ENCODE measurements at places on chromosomes 3 and 15.
A peak's percentile ranks its signal among the peaks of the same experiment; 100 is the strongest.

- peaks cover 8% of the 10 kb centered on the region for H3K36me3 ChIP-seq
- DNase-seq, result no peak
Observed at GRCh38 chr3:154130540-154130939, 9.3 kb downstream of the ARHGEF26 start.

DNA sequence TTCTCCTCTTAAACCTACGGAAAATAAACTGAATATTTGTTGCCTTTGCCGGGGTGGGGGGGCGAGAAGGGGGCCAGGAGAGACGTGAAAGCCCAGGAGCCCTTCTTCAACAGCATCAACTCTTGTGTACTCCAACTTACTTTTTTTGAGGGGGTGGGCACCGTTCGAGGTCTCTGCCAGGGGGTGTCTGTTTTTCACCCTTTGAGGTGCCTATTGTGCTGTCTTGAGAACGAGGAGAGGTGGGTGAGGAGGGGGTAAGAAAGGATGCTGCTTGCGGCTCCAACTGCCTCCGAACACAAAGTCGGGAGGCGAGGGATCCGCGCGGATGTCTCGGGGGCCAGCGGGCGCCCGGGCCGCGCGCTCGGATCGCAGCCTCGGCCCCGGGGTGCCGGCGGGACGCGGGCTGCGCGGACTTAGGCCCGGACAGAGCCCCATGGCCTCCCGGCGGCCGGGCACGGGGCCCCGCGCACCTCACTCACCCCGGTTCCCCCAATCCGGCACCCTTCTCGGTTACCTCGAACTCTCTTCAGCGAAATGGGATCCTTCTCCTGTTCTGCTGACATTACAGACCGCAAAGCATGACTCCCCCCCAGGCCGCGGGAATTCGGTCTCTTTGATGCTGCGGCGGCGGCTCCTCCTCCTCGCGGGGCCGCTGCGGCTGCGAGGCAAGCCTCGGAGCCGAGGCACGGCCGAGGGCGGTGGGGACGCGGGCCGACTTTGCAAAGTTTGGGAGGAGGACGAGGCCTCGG lies 650 bp downstream of the PYGO1 start:
- no peaks in the 10 kb centered on the region for H3K4me1 ChIP-seq
- peak overlapping the region; percentile 72 for H3K27ac ChIP-seq
- H3K27me3 ChIP-seq, result no peaks in the 10 kb centered on the region
- H3K36me3 ChIP-seq, result peaks cover 2% of the 10 kb centered on the region
- peak overlapping the region; percentile 86 for H3K4me3 ChIP-seq
- DNase-seq, result peak; percentile 70

DNA sequence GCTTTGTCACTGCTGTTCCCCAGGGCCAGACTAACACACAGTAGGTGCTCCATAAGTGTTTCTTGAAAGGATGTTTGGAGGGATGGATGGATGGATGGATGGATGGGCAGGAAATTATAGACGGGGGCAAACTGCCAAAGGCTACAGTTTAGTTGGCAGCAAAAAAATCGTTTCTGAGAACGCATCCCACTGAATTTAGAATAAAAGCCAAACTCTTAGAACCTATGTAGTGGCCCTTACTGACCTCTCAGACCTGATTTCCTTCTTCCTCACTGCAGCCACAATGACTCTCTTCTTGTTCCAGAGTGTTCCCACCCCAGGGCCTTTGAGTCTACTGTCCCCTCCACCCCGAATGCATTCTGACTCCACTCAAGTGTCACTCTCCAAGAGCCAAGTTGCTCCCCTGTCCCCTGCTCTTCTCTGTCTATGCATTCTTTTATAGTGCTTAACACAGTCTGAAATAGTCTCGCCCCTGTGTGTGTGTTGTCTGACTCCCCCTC lies 5.2 kb upstream of the GATA2 start:
- no peaks in the 10 kb centered on the region for H3K4me1 ChIP-seq
- H3K36me3 ChIP-seq, result no peaks in the 10 kb centered on the region
- H3K27me3 ChIP-seq, result peaks cover 4% of the 10 kb centered on the region
- H3K27ac ChIP-seq, result no peak overlapping the region

DNA sequence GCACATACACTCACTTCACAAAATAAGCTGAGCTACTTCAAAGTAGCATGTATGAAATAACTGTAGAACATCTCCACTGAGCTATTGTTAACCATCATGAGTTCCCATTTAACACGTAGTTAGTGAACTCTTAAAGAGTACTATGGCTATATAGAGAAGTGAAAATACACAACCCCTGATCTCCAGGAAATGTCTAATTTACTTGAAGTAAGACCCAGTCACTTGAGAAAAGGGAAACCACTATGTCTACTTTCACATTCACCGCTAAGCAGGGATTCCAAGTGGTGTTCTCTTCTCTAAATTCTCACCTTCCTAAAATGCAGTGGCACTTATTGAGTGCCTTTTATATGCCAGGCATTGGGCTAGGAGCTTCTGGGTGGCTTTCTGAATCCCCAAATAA lies 35.0 kb upstream of the COLQ start:
- no peaks in the 10 kb centered on the region for H3K4me1 ChIP-seq
- no peaks in the 10 kb centered on the region for H3K27me3 ChIP-seq
- H3K27ac ChIP-seq, result no peak overlapping the region

- no peaks in the 10 kb centered on the region for H3K27me3 ChIP-seq
- peaks cover 14% of the 10 kb centered on the region for H3K36me3 ChIP-seq
- no peak overlapping the region for H3K27ac ChIP-seq
- no peak for DNase-seq
Observed at GRCh38 chr15:101684384-101684783, 32.2 kb upstream of the TM2D3 start.

DNA sequence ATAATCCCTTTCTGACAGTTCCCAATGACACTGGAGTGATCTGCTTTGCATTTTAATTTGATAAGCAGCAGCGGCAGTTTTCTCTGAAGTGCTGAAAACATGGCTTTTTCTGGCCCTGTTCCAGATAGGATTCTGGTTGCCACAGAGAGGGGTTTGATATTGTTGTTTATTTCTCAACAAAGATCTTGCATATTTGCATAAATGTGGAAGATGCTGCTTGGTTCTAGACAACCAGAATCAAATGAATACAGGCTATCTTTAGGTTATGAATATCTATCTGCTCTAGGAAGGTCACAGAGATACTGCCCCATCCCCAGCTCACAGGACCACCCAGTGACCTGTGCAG lies 137.1 kb downstream of the ZNF609 start:
- H3K27me3 ChIP-seq, result no peaks in the 10 kb centered on the region
- no peak for DNase-seq
- H3K27ac ChIP-seq, result no peak overlapping the region
- H3K4me3 ChIP-seq, result no peak overlapping the region
- H3K4me1 ChIP-seq, result no peaks in the 10 kb centered on the region

Measured in SJCRH30 (cell line).